Posterior vena cava (tissue), 2 donors: ENCODE measurements at places on chromosomes 16 and 17.

- DNase-seq, result no peak
Observed at GRCh38 chr17:64531955-64532371, 25.2 kb downstream of the CEP95 start.

DNA sequence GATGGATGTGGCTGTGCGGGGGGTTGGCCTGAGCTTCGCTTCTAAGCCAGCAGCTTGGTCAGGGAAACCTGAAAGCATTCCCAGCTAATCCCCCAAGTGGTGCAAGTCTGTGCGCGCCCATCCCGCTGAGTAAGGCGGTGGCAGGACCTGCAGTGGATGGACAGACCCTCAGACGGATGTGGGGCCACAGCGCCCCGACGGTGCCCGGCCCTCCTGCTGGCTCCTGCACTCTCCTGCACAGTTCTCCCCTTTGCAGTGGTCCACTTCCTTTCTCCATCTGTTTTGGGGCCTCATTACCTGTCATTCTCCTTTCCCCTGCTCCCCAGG lies 2.3 kb downstream of the ATP2A1 start:
- no peak for DNase-seq

DNA sequence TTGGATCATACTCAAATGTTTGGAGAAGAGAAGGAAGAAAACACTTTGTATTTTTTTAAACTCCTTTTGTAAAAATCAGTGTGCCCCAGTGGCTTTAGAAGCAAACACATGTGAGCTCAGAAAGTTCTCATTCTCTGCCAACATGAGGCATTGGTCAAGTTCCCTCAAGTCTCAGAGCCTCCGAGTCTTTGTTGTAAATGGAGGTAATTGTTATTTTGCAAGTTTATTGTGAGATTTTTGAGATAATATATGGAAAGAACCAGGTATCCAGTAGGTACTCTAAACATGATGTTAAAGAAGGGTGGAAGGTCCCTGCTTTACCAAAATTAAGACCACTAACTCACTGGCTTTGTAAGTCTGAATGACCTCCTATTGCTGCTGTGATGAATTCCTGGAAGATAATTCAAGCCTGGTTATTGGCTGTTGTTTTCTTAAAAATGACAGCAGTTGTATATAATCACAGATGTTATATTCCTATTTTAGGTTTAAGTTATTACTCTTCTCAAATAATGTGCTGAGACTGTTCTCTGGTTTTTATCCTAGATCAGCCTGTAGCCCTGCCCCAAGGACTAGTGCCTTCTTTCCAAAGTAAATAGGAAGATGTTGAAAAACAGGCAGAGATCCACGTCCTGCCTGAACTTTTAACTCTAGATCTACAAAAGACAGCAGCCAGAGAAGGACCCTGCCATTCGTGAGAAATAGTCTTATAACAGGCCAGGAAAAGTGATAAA lies 2.4 kb downstream of the HLF start:
- DNase-seq, result no peak

DNA sequence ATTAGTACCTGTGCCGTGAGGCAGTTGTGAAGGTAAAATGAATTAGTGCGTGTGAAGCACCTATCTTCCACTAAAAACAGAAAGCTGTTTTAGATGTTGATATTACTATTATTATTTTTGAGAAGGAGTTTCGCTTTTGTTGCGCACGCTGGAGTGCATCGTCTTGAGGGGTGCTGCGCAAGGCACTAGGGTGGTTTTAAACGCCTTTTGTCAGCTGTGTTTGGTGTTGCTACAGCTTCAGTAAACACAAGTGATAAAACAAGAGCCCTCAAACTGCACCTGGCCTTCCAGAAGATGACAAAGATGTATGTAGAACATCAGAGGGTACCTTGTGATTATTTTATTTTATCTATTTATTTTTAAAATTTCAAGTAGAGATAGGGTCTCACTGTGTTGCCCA lies 38.2 kb downstream of the PLCG2 start:
- DNase-seq, result no peak

GRCh38 chr17:6439951-6440350 lies 4.3 kb upstream of the PIMREG start:
- no peak for DNase-seq

DNA sequence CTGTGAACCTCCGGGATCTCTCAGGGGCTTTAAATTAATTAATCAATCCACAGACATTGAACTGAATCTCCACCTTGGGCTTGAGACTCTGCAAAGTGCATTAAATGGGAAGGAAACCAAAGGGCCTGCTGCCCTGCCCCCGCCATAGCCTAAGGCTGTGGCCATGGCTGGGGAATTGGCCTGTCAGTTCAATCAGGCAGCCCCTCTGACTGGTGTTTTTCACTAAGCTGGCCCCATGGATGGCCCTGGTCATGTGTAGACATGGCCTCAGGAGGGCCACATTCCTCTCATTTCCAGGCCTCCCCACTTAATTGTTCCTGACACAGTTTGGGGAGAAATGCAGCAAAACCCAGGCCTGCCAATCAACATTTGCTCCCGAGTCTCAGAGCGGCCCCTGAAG lies 499.8 kb downstream of the WWOX start:
- no peak for DNase-seq

- no peak for DNase-seq
Observed at GRCh38 chr17:81842378-81842724, 7.5 kb upstream of the PPP1R27 start.
